Fibroblast of lung (primary cell): ENCODE measurements at places on chromosomes 6 and 20. TPM values are rescaled to one million over a fixed set of nuclear protein-coding genes. Genes with fewer than 3 reads are reported as not detected.

- DNase-seq, result no peak
Measured at GRCh38 chr6:21750575-21750974, 157.0 kb downstream of the SOX4 start.

DNA sequence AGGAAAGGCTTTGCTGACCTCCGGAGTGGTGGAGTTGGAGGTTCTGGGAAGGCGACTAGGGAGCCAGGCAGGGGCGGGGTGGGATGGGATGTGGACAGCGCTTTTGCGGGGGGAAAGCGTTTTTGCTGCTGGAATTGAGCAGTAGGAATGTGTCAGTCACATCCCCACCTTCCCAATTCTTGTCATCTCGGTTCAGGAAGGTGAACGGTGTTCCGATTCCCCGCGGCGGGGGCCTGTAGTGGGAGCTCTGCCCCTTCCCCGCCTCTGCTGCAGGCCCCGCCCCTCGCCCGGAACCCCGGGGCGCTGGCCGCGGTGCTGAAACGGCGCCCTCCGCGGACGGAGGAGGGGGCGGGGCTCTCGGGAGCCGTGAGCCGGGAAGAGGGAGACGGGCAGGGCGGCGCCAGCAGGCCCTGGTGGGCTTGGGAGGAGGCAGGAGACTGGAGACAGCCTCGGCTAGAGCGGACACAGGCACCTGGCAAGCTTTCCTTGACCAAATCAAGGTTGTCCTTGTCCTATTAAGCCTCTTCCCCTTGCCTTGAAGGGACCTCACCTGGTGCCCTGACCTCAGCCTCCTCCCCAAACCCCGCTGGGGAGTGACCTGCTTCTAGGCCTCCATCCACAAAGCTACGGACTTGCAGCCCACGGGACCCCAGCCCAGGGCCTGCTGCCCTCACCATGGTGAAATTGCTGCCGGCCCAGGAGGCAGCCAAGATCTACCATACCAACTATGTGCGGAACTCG, at the start of gene LHFPL5:
TSS of gene LHFPL5 (plus strand) at position 357 of the 741 bp plus-strand sequence. CDS start at position 676, 319 bp downstream.
- DNase-seq, result peak; percentile 11

- no peak for DNase-seq
Measured at GRCh38 chr6:99879431-99879830, 114.6 kb downstream of the MCHR2 start.

- peak; percentile 89 for DNase-seq
Measured at GRCh38 chr20:4038047-4038459, 22.7 kb upstream of the RNF24 start.

DNA sequence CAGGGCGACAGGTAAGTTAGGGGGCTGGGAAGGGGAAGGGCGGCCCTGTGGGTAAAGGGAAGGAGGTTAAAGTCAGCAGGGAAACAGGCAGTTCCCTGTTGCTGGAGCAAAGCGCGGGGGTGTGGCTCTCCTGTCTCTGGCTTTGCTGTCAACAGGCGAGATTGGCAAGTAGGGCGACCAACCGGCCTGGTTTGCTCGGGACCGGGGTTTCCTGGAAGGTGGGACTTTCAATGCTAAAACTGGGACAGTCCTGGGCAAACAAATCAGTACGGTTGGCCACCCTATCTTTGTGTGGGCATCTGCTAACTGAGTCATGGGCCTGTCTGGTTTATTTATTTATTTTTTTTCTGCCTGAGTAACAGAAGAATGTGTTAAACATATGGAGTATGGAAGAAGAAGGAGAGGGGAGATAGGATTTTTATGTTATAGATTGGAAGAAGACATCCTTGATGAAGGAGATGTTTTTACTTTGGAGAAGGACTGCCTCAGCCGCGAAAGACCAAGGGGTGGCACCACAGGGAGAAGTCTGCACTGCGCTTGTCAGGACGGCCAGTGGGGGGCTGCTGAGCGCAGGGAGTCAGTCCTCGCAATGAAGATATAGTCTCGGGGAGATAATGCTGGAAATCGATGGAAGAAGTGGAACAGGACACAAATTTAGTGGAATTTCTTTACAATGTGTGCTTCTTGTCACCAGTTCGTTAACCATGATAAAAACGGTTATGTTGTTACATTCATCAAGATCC, 43.4 kb upstream of the ESR1 start:
- DNase-seq, result peak; percentile 87

DNA sequence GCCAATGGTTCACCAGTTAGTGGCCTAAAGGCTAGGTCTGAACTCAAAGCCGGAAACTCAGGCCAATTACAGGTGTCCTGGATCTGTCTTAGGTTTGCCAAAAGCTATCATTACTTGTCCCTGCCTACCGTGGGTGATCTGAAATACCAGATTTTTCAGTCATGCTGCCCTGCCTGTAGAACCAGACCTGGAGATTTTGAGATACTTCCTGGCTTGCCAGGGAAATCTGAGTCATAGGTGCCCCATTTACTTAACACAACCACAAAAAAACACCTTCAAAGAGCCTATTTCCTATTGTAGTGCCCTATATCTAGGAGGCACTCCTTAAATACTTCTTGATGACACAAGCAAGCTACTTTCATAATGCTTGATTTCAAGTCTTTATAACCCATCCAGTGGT, 13.9 kb upstream of the RANBP9 start:
- DNase-seq, result no peak

GRCh38 chr6:148999501-148999900, 252.7 kb downstream of the UST start:
- DNase-seq, result peak; percentile 45

DNA sequence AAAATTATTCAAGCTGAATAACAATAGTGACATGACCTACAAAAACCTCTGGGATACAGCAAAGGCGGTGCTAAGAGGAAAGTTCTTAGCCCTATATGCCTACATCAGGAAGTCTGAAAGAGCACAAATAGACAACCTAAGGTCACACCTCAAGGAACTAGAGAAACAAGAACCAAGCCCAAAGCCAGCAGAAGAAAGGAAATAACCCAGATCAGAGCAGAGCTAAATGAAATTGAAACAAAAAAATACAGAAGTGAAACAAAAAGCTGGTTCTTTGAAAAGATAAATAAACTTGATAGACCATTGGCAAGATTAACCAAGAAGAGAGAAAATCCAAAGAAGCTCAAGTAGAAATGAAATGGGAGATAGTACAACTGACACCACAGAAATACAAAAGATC, 47.6 kb upstream of the NOTCH4 start:
- no peak for DNase-seq

DNA sequence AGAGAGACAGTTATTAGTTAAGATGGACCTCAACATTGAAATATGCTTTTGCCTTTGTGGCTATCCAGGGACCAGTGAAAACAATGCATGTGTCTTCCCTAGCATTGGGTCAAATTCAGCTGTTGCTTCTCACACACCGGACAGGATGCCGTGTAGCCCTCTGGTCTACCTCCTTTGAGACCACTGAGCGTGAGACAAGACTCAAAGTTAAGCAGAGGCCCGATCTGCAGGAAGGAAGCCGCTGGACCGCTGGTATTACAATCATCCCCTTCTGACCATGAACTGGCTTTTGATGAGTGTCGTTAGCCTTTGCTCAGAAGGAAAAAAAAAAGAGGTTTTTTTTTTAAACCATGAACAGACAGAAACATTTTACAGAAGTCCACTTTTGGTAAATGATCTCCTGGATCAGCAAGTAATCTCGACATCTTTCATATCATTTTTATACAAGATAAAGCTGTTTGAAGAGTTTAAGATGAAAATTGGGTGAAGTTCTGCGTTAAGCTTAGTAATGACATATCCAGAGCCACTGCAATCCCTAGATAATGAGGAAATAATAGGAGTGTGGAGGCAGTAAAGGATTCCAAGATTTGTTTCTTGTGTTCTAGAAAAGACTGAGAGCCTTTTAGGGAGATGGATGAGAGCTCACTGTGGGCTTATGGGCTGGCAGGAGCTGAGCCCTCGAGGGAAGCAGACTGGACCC, 622.8 kb downstream of the QKI start:
- DNase-seq, result no peak

GRCh38 chr6:170516783-170517616, 36.1 kb downstream of the PSMB1 start:
- peak; percentile 81 for DNase-seq

DNA sequence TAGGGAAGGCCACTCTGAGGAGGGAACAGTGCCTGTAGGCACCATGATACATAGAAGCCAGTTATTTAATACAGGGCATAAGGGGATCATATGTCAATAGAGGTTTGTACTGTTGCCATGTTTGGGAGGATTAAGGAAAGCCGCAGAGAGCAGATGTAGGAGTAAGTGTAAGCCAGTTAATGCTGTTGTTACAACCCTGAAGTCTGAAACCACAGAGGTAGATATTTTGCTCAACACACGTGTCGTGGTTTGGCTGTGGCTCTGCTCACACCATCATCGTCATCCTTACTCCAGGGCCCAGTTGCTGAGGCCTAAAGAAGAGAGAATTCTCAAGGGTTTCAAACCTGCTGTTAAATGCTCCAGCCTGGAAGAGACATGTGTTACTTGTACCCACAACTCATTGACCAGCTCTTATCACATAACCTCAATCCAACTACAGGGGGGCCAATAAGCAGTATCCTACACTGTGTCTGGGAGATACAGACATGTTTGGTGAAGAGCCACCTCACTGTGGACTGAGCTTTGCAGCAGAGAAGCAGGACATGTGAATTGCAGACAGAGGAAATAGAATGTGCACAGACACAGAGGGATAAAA, 31.0 kb upstream of the PSMF1 start:
- no peak for DNase-seq

DNA sequence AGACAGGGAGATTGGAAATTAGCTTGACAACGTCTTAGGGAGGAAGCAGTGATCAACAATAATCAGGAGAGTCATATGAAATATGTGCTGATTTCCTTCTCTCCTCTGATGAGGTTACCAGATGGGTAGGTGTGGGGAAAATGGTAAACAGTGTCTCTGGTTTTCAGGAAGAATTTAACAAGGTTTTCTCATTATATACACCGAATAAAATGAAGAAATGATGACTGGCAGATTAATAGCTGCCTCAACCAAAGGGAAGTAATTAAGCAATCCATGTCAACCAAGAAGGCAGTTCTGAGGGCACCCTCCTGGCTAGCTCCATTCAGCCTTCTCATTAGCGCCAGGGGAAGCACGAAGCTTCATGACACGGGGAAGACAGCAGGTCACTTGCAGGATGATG, 12.7 kb upstream of the RAMACL start:
- no peak for DNase-seq

- DNase-seq, result peak; percentile 6
Measured at GRCh38 chr6:70314296-70314695, 11.4 kb upstream of the COL9A1 start.

GRCh38 chr20:47129306-47129705, 227.2 kb downstream of the ZMYND8 start:
- no peak for DNase-seq

GRCh38 chr20:37505263-37506151, 15.5 kb upstream of the NNAT start:
- no peak for DNase-seq

- DNase-seq, result no peak
Measured at GRCh38 chr20:49886571-49887213, 28.6 kb downstream of the SPATA2 start.

DNA sequence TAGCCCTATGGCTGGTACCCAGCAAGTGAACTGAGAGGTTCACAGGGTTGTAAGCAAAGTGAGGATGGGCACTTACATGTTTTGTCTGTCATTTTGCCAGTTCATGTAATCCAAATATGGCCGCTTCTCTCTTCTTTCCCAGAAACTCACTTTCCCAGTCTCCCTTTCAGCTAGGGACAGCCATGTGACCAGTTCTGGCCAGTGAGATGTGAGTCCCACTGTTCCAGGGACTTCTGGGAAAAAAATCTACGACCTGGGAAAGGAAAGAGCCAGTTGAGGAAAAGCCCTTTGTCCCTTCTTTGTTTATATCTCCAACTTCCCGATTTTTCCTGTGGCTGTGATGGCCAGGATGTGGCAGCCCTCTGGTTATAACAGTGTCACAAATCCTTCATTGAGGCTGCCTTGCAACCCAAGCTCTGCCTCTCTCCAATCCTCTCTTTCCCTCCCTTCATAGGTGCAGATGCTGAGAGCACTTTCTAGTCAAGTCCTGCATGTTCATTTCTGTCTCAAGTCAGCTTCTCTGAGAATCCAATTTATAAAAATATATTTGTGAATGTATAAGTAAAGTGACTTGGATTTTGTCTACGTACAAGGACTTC, 148.6 kb upstream of the ZFP64 start:
- DNase-seq, result peak; percentile 4

GRCh38 chr20:25065072-25065624, 7.2 kb upstream of the ACSS1 start:
- no peak for DNase-seq

DNA sequence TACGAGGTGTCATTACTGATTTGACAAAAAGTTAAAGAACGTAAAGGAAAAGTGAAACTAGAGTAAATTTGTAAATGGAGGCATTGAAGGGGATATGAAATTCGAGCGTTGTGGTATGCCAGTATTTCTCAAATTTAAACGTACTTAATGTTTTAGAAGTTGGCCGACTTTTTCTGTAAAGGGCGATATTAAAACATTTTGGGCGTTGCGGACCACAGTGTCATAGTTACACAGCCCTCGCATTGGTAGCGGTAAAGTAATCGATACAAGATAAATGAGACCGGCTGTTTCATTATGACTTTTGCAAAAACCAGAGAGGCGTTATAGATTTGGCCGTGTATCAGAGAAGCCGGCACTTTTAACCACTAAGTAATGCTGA, 39.6 kb downstream of the OR2B2 start:
- no peak for DNase-seq

GRCh38 chr6:53327017-53327395, 21.7 kb downstream of the ELOVL5 start:
- DNase-seq, result no peak

GRCh38 chr6:89567630-89568390, 70.7 kb downstream of the LYRM2 start:
- no peak for DNase-seq

DNA sequence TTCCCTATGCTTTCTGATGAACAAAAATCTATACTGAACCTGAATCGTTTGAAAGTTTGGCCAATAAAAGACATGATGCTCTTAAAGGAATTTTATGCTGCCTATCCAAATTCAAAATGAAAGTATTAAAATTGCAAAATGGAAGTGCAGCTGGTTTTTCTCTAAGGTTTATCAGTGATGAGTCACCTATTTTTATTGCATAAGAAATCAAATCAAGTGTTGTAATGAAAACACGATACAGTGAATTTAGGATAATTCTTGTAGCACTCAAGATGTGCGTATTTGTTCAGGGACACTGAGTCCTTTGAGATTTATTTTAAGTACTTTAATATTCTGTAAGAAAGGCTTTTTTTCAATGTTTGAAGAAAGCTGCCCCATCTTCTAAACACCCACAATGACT, 409.5 kb downstream of the ADGRB3 start:
- DNase-seq, result peak; percentile 4

- no peak for DNase-seq
Measured at GRCh38 chr20:62663145-62664018, 21.1 kb downstream of the SLCO4A1 start.

The BHLHE23 gene
- total RNA-seq, result not detected in 2 replicates

The PLCB4 gene
- total RNA-seq, result 3.6 and 13.7 TPM in 2 replicates

The MDFI gene
- 0.17 and 3.3 TPM in 2 replicates for total RNA-seq

The TMEM244 gene
- total RNA-seq, result not detected in 2 replicates

The RIPPLY2 gene
- total RNA-seq, result 0.51 TPM in 1 of 2 replicates, not detected in the other

The HLA-DRB5 gene
- not detected in 2 replicates for total RNA-seq

The HLA-DPB1 gene
- 1.3 and 5.4 TPM in 2 replicates for total RNA-seq

The CFAP61 gene
- total RNA-seq, result 0.26 TPM in 1 of 2 replicates, not detected in the other

The PBOV1 gene
- not detected in 2 replicates for total RNA-seq

The RSPH4A gene
- under 0.01 and 0.17 TPM in 2 replicates for total RNA-seq

The GTF2H4 gene
- 8.7 and 12.2 TPM in 2 replicates for total RNA-seq

The PLAGL1 gene
- total RNA-seq, result 8.0 and 11.4 TPM in 2 replicates
